ENCODE measurements at places on chromosomes 1 and 21. TPM values are rescaled to one million over a fixed set of nuclear protein-coding genes. Genes with fewer than 3 reads are reported as not detected.

- DNase-seq, result peak; percentile 31
Observed at GRCh38 chr1:25654109-25654660, 37.6 kb downstream of the MAN1C1 start.

Gene ELF3
- total RNA-seq, result 36.4 TPM

GRCh38 chr1:94926915-94927404 lies at the start of gene CNN3:
CNN3 (minus strand) TSS chr1:94927110; CDS start chr1:94926894, 216 bp downstream.
- DNase-seq, result peak; percentile 82

Gene ZNF678
- 2.6 TPM for total RNA-seq

GRCh38 chr1:59151860-59152259 lies 145.0 kb upstream of the FGGY start:
- no peak for DNase-seq

Gene CHI3L1
- 80.6 TPM for total RNA-seq

DNA sequence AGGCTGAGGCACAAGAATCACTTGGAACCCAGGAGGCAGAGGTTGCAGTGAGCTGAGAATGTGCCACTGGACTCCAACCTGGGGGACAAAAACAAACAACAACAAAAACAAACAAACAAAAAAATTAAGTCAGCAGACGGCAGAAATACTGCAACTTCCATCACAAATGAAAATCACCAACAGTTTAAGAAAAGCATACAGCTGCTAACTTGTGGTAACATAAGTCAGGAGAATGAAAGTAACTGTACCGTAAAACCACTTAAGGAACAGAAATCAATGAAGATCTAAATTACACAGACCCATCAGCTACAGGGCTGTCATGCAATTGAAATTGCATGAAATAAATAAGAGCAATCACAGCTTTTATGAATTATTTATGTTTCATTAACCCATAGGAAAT lies 25.0 kb downstream of the MCOLN2 start:
- DNase-seq, result no peak

DNA sequence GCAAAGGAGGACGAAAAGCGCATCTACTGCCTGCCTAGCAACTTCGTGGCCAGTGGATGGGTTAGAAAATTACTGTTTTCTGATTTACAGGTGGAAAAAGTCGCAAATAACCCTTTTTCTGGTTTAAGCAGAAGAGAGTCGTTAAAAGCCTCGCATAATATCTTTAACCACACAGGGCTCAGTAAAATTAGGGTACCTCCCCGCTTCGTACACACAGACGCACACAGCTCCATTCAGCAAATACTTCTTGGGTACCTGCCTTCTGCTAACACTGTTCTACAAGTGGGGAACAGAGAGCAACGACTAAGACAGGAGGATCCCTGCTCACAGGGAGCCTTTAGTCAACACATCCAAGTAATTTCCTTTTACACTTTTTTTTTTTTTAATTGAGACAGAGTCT lies 704 bp downstream of the ALG6 start:
- DNase-seq, result no peak

GRCh38 chr1:25576459-25577133 lies 33.2 kb downstream of the LDLRAP1 start:
- no peak for DNase-seq
